ENCODE measurements at places on chromosomes 1 and 21. TPM values are rescaled to one million over a fixed set of nuclear protein-coding genes. Genes with fewer than 3 reads are reported as not detected.

The LRRIQ3 gene
- total RNA-seq: not detected

DNA sequence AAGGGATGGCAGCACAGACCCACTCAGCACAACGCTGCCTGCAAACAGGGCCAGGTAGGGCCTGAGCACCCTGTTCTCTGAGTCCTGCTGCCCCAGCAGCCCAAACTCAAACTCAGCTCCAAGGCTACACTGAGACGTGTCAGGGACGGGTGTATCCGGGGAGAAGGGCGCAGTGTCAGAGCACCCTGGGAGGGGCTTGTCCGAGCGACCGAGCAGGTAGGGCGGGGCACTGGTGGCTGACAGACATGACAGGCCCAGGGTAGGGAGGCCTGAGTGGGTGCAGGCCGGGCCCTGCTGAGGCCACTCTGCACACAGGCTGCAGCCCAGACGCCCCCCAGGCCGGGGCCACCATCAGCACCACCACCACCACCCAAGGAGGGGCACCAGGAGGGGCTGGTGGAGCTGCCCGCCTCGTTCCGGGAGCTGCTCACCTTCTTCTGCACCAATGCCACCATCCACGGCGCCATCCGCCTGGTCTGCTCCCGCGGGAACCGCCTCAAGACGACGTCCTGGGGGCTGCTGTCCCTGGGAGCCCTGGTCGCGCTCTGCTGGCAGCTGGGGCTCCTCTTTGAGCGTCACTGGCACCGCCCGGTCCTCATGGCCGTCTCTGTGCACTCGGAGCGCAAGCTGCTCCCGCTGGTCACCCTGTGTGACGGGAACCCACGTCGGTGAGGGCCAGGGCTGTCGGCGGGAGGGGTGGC lies 5.5 kb downstream of the SCNN1D start:
- DNase-seq: no peak

DNA sequence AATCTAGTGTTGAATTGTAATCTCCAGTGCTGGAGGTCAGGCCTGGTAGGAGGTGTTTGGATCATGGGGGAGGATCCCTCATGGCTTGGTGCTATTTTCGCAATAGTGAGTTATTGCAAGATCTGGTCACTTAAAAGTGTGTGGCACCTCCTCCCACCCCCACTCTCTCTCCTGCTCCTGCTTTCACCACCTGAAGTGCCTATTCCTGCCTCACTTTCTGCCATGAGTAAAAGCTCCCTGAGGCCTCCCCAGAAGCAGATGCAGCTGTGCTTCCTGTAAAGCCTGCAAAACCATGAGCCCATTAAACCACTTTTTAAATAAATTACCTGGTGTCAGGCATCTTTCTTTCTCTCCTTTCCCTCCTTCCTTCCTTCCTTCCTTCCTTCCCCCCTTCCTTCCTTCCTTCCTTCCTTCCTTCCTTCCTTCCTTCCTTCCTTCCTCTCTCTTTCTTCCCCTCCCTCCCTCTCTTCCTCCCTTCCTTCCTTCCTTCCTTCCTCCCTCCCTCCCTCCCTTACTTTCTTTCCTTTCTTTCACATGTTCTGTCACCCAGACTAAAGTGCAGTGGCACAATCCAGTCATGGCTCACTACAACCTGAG lies 172.4 kb downstream of the C1orf21 start:
- DNase-seq: no peak

- DNase-seq: no peak
Observed at GRCh38 chr1:214414691-214415090, 133.7 kb downstream of the SMYD2 start.

DNA sequence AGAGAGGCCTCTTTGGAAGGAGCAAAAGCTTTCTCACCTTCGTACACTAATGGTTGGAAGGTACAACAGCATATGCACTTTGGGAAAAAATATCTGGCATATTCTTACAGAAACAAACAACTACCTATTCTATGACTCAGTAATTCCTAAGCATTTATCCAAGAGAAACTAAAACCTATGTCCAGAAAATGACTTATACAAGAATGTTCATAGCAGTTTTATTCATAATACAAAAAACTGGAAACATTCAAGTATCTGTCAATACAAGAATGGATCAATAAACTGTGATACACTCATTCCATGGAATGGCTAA lies 8.2 kb downstream of the NBPF1 start:
- no peak for DNase-seq

DNA sequence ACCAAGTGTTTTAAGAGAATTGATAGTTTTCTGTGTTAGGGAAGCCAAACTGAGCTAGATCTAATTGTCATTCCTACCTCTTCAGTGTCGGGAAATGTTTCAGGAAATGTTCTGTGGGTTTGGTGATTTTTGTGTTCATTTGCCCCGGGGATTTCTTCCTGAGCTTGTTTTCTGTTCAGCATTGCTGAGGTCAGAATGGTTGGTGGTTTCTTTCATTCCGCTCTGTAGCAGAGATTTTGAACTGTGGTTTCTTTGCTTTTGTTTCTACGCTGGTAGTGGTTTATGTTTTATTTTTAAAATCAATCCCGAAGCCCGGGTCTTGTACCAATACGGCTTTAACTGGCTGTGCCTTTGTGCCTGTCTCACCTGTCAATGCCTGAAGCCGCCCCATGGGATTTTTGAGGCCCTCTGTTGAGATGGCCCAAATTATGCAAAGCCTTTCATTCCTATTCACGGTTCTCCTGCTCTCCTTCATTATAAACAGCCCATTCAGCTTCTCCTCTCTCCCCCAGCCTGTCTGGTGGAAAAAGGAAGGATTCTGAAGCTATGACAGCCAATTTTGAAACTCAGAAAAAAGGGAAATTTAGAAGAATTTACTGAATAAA lies 417.2 kb upstream of the KAZN start:
- DNase-seq: no peak

Measured in uterus (tissue), 4 donors.